ENCODE measurements at places on chromosomes 7 and 10.

GRCh38 chr7:15885678-15886077 lies 199.2 kb upstream of the MEOX2 start:
- DNase-seq = no peak

- DNase-seq = no peak
Observed at GRCh38 chr10:95464280-95464679, 96.9 kb downstream of the SORBS1 start.

DNA sequence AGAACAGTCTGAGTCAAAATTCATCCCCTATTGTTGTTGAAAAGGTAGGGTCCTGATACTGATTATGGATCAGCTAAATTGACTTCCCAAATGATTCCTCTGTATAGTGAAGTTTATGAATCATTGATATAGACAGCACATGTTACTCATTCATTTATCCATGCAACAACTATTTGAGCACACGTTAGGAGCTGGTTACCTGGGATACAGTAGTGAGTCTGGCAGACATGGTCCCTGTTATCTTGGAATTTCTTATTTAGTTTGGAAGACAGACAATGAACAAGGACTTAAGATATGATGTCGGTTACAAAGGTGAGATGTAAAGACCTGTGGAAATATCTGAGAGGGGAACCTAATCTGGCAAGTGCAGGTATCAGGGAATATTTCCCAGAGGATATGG lies 28.0 kb upstream of the KIAA1217 start:
- no peak for DNase-seq

DNA sequence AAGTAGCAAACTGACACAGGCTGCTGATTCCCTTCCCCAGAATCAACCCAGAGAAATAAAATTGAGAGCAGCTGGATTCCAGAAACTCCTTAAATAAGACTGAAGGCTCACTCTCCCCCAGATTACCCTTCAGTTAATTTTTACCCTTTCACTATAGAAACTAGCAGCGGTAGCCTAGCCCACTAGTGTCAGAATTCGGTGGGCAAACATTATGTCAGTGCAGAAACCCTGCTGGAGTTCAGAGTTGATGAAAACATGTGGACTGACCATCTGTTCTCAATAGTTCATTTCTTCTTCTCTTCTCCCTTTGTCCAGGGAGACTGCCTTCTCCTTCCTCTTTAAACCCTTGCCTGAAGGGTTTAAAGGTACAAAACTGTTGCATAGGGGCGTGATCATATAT lies 100.1 kb downstream of the PODXL start:
- no peak for DNase-seq

DNA sequence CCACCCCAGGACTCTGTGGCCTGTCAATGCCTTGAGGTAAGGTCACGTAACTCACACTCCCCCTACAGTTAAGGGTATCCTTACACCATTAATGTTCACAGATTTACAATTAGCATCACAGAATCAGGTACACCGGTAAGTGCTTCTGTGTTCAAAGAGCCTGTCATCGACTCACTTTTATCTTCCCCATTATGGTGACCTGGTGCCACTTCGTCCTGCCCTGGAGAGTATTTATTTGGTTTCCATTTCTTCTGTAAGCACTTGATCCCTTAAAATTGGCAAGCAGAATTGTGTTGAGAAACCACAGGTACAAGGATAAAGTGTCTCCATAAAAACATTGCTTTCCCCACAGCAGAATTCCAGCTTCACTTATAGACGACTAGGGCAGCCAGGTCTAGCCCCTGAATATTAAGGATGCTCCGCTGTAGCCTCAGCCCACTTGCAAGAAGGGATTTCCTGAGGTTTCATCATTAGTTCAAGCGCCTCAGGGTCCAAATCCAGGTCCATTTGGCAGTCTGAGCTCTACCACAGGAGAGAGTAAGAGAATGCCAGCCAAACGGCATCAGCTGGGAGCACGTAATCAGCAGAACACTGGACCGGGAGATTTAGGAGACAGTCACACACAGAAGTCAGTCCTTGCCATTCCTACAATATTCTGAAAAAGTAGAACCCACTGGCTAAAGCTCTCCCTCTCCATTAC lies 10.1 kb downstream of the ATXN7L1 start:
- no peak for DNase-seq

DNA sequence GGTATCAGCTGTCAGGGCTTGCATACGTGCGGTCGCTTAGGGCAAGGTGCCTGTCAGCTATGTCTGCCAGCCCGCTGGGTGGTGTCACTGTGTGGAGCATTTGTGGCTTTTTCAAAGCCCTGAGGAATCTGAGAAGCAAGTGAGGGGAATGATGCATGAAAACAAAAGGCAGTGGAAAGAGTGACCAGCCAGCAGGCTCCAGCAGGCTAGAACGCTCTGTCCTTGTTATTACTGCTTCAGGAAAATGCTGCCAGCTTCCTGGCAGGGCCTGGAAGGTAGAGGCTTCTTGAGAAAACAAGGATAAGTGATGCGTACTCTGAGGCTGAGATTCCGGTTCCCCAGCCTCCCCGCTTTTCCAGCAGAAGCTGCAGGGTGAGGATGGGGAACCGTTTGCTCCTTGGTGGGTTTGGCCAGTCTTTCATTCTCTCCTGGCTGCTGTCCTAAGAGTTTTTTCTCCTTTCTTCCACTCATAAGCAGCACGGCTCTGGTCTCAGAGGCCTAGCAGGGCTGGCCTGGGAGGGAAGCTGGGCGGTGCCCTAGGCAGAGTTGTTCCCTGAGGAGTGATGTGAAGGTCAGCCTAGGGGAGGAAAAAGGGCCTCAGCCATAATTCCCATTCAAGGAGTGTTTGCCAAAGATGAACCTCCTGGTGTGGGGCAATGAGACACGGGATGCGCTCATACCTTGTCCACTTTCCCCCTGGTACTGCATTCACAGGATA lies 42.8 kb upstream of the MKLN1 start:
- no peak for DNase-seq

GRCh38 chr10:44020322-44021111 lies 364.4 kb downstream of the CXCL12 start:
- no peak for DNase-seq

GRCh38 chr7:107394831-107395230 lies 75.0 kb upstream of the GPR22 start:
- no peak for DNase-seq

- DNase-seq = no peak
Observed at GRCh38 chr7:134874407-134874806, 95.0 kb downstream of the CALD1 start.

DNA sequence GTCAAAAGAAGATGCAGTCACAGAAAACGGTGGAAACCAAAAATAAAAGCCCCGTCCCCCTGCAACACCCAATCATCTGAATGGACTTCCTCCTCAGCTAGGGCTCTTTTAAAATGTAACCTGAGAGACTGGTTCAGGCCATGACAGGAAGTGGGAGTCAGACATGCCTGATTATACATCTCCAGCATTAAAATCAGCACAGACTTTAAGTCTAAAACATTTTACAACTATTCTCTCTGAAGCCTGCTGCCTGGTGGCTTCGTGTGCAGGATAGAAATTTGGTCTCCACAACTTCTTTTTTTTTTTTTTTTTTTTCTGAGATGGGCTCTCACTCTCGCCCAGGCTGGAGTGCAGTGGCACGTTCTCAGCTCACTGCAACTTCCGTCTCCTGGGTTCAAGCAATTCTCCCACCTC lies 30.3 kb downstream of the HACD1 start:
- DNase-seq = no peak

GRCh38 chr7:116710764-116711452 lies 38.9 kb downstream of the MET start:
- DNase-seq = no peak

GRCh38 chr7:40587419-40587818 lies 452.6 kb downstream of the SUGCT start:
- no peak for DNase-seq

DNA sequence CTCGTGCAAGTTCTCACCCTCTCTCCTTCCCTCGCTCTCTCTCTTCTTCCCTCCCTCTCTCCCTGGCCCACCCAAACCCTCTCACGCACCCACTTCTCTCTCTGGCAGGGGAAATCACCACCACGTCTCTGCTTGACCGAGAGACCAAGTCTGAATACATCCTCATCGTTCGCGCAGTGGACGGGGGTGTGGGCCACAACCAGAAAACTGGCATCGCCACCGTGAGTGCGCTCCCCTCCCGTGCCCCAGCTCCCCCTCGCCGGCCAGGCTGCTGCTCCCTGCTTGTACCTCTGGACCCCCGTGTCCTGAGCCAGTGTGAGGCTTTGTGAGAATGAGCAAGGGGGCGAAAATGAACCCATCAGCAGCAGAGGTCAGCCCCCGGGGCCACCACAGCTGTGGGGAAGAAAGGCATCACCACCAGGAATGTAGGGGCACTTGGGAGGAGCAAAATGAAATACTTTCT lies 25.5 kb downstream of the C10orf105 start:
- no peak for DNase-seq

DNA sequence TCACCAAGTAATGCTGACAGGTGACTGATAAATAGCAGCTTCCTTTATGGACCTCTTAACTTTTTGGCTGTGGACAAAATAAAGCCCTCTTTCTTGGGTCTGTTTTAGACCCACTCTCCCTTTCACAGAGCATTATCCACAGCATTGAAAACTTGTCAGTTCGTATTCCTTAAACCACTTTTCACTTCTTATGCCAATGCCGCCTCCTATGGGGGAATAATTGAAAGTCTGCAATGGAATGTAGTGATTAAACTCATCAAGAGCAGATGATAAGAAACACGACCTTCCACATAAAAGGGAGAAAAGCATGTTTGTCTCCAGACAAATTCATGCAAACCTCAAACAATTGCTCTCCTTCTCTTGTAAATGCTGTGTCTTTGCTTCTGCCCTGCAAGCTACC lies 153.4 kb downstream of the SORCS1 start:
- DNase-seq = no peak

DNA sequence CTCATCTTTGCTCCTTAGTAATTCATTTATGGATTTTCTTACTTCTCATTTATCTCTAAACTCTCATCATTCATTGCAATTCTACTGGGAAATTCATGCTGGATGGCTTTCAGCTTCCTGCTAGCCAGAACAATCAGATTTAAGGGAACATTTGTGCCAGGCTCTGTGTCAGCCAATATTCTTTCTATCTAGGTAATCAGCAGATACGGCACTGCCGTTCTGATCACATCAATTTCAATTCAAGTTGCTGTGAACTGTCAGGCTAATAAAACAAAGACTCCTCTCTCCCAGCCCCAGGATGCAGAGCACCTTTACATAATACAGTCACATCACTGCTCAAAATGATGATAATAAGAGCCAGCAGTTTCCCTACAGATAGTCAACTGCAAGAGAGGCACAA lies 468.3 kb downstream of the SORCS1 start:
- no peak for DNase-seq

DNA sequence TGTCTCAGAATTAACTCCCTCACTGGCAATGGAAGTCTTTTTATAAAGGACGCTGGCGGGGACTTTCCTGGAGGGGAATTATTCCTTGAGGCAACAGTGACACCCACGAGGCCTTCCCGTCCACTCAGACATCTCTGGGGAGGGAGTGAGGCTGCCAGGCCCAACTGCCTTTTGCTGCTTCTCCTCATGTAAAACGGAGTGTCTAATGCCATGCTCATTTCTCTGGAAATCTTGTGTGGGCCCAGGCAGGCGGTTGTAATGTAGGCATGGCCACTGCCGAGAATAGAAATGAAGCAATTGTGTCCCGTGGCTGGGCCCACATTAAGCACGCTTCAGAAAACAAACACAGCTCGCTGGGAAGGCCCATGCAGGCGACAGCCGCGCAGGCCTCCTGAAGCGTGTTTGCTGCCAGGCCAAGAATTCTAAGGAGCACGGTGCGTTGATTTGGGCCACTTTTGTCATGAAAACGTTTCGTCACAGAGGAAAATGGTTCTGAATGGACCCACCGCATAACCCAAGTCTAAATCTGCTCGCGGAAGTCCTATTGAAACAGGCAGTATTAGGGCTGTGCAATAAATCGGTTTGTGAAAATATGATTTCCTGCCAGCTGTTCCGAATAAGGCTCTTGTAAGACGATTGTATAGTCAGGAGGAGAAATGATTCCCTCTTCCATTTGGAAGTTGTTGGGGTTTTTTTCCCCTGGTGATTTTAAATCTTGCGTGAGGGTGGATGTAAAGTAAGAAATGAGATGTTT lies 104.2 kb upstream of the CHST15 start:
- DNase-seq = no peak

DNA sequence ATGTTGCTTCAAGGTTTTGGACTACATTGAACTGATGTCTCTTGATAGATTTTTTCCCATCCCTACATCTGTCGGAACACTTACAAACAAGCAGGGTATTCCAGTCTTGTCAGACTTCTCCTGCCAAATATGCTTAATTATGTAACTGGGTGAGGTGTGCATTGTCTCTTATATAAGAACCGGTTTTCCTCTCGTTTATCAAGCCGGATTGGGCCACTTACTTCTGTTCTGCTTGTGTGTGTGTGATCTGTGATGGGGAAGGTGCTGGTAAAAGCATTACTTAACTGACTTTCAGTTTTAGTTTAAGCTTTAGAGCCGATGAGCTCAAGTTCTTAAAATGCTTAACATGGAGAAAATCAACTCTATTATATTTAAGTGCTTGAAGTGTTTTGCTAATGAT lies 57.9 kb downstream of the OTUD1 start:
- DNase-seq = no peak

DNA sequence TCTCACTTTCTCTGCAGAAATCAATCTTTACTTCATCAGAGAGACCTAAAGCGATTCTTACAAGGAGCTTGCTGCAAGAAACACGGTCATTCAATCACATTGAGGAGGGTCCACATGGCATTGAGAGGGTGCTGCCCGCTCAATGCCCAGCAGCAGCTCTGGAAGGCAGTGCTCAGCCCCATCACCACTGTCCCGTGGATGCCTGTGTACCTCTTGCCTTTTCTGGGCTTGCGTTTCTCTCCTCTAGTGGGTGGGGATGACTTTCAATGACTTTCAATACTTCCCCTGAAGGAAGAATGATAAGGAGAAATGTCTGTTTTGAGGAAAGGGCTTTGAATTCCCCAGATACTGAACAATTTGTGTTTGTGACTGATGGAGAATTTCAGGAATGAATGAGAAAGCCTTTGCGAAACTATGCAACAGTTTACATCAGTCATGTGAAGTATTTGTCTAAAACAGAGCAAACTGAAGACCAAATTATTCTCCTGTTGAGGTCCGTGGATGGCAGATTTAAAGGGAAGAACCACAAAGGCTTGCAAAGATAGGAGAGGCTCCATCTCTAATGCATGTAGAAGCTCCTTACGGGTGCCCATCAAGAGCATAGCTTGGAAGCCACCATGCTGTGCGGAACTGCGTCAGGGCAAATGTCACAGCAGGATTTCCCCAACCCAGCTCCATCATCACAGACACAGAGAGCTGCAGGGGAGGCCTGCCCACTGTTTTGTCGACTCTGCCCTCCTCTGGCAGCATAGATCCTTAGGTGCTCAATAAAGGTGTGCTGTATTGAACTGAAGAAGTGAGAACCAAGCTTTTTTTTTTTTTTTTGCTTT lies 6.6 kb upstream of the ZNF22 start:
- no peak for DNase-seq

DNA sequence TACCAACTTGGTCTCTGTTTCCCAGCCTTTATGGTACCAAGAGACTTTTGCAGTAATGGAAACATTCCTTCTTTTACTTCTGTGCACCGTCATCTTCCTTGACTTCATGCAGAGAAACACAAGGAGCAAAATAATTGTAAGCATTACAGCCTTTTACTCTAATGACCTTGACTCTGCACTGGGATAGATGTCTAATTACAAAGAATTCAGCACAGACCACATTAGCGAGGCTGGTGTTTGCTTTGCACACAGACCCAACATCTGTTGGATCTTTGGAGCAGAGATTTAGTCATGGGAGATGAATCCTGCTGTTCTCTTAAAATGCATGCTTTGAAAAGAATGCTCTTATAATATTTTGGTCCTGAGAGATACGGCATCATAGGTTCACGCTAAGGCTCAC lies 261.6 kb downstream of the TWIST1 start:
- DNase-seq = no peak

Data from activated CD8-positive, alpha-beta memory T cell treated with anti-CD3 and anti-CD28 coated beads for 4 hours (primary cell).